Stimulated activated CD8-positive, alpha-beta memory T cell treated with anti-CD3 and anti-CD28 coated beads, Interleukin-7, amount 100 ng/mL, for 1 hour (primary cell): ENCODE measurements at places on chromosomes 16 and 17.

DNA sequence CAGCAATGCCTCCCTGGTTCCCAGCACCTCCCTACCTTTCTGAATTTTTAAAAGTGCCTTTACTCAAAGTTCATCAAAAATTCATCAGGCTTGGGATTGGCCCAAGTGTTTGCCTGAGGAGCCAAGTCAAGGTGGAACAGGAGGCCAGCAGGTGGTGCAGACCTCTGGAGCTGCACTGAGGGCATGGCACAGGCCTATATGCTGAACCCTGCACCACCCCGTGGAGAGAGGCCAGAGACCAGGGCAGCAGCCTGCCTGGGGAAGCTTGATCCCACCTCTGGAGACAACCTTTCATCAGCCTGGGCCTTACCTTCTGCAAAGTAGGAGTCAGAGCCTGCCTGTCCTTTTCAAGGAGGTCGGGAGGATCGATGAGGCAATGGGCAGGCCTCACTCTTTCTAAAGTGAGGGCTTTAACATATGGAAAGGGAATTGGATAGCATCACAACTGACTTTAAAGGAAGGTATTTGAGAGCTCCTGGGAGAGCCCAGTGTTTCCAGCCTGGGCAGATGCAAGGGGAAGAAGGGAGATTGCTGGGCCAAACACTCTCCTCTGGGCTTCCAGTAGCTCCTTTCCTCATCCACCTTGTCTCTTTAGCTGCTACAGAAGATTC lies 31.8 kb upstream of the TMEM132E start:
- DNase-seq, result no peak

GRCh38 chr17:58537266-58537665 lies 22.8 kb upstream of the MTMR4 start:
- no peak for DNase-seq

DNA sequence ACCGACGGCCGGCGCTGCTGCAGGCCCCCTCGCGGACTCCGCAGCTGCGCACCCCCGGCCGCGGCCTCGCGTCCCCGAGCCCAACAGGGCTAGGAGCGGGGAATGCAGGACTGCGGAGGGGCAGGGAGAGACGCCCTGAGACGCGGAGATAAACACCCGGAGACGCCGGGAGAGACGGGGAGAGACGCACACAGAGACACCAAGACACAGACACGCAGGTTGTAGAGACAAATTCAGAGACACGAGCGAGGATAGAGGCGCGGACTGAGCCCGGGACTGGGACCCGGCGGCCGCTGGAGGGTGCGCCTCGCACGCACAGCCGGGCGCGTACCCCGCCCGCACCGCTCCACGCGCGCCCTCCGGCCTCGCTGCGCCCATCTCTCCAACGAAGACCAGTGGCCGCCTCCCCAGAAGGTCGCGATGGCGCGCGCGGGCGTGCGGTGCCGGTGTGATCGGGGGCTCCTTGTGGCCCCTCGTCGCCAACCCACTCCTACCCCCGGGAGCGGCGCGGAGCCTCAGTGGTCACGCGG lies 902 bp downstream of the STAC2 start:
- DNase-seq, result no peak

- no peak for DNase-seq
Observed at GRCh38 chr16:78522327-78522726, 422.9 kb downstream of the WWOX start.

GRCh38 chr17:67442787-67443624 lies 65.9 kb downstream of the PITPNC1 start:
- DNase-seq, result no peak

- DNase-seq, result no peak
Observed at GRCh38 chr17:70405492-70406220, 236.3 kb downstream of the KCNJ2 start.

- no peak for DNase-seq
Observed at GRCh38 chr16:1145383-1146100, 7.4 kb upstream of the CACNA1H start.

- DNase-seq, result no peak
Observed at GRCh38 chr16:71734511-71734910, 10.0 kb upstream of the PHLPP2 start.

- DNase-seq, result no peak
Observed at GRCh38 chr16:53803451-53803850, 99.5 kb downstream of the FTO start.

GRCh38 chr16:62681819-62682218 lies 645.6 kb upstream of the CDH8 start:
- no peak for DNase-seq
